ENCODE measurements at places on chromosomes 3 and 15. TPM values are rescaled to one million over a fixed set of nuclear protein-coding genes. Genes with fewer than 3 reads are reported as not detected.

The OR5H6 gene
- total RNA-seq: not detected

The FAM240A gene
- total RNA-seq: not detected

The TGM4 gene
- not detected for total RNA-seq

The SOX14 gene
- 0.11 TPM for total RNA-seq

The IQCH gene
- total RNA-seq: 6.2 TPM

The HCLS1 gene
- total RNA-seq: 0.40 TPM

The OXTR gene
- total RNA-seq: 10.6 TPM

The MED12L gene
- total RNA-seq: 15.5 TPM

The CILP gene
- total RNA-seq: not detected

The CP gene
- total RNA-seq: 0.59 TPM

The CD80 gene
- 2.5 TPM for total RNA-seq

The SCAMP2 gene
- 50.9 TPM for total RNA-seq

The TERC gene
- total RNA-seq: 8.6 TPM

The CCR3 gene
- not detected for total RNA-seq
